ENCODE measurements at places on chromosomes 4 and X.

GRCh38 chr4:34183926-34184325, 2060.4 kb downstream of the ARAP2 start:
- DNase-seq: no peak

- DNase-seq: no peak
Measured at GRCh38 chrX:110419512-110419911, 60.9 kb downstream of the RTL9 start.

GRCh38 chrX:43166874-43167273, 388.9 kb upstream of the PPP1R2C start:
- DNase-seq: no peak

DNA sequence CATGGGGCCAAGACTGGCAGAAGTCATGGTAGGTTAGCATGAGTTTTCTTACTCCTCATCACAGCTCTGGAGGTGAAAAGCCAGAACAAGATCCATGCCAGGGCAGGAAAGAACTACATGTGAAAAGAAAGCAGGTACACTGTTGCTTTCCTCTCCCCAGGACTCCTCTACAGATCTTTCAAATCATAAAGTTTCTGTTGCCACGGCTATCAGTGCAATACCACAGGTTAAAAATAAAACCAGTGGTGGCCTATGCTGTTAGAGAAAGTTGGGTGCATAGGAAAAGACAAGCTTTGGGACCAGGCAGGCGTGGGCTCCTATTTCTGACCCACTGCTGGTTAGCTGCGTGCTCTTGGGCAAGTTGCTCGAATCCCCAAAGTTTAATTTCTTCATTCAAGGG, 81.4 kb downstream of the SH3RF1 start:
- no peak for DNase-seq

DNA sequence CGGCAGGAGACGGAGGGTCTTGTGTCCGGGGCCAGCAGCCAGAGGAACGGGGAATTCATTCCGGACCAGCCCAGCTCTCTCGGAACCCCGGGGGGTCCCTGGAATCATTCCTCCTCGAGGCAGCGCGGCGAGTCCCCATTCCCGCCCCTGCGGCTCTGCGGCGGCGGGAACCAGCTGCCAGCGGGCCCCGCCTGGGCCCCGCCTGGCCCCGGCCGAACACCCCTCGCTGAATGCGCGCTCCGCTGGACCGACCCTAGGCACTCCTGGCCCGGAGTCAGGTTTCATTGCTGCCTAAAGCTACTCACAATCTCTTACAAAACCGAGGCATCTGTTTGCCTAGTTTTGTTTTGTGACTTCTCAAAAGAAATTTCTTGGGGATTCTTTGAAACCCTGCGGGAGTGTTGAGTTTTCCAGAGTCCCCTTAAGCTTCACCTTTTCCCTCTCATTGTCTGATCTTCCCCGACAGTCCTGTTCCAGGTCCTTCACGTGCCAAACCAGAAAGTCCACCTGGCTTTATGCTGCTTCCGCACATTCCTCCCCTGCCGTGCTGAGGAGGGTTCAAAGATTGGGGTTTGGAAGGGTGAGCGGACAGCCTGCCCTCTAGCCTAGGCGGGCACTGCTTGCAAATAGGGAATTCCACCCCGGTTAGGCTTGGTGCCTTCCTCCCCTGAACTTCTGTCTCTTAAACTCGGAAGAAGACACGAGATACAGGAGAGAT, 789 bp downstream of the ARHGAP10 start:
- no peak for DNase-seq

Data from HS-5 (cell line).